ENCODE measurements at places on chromosomes 5 and 9. TPM values are rescaled to one million over a fixed set of nuclear protein-coding genes. Genes with fewer than 3 reads are reported as not detected.

- peak; percentile 74 for DNase-seq
These were observed 9.9 kb downstream of the AK1 start for GRCh38 chr9:127867356-127868277.

DNA sequence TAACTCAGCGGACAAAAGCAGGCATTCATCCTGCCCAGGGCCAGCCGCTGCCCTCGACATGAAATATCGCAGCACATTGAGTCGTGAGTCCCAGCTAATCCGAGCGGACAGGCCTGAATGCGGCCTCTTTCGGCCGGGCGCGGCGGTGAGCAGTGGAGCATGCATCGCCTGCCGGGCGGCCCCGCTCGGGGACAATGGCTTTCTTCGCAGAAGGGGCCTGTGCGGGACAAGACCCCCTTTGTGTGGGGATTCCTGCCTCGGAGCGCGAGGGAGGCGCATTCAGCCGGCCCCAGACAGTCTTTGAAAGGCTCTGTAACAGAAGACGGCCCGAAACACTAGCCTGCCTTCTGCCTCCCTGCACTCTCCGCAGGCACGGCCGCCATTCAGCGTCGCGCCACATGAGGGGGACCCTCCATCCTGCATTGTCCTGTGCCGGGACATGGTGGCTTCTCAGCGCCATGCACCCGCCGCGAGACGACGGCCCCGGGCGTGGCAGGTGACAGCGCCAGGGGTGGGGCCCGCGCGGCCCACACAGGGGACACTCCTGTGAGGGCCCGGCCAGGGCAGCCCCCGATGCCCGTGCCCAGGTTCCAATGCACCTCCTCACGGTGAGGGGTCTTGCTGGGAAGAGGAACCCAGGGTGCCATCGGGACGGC lies 52.0 kb downstream of the EXD3 start:
- no peak for DNase-seq

GRCh38 chr9:88663771-88664419 lies 128.9 kb downstream of the NXNL2 start:
- DNase-seq: no peak

The UNC13B gene
- total RNA-seq: 23.4 TPM

GRCh38 chr5:165328846-165329245 lies 1823.4 kb downstream of the MAT2B start:
- DNase-seq: no peak

DNA sequence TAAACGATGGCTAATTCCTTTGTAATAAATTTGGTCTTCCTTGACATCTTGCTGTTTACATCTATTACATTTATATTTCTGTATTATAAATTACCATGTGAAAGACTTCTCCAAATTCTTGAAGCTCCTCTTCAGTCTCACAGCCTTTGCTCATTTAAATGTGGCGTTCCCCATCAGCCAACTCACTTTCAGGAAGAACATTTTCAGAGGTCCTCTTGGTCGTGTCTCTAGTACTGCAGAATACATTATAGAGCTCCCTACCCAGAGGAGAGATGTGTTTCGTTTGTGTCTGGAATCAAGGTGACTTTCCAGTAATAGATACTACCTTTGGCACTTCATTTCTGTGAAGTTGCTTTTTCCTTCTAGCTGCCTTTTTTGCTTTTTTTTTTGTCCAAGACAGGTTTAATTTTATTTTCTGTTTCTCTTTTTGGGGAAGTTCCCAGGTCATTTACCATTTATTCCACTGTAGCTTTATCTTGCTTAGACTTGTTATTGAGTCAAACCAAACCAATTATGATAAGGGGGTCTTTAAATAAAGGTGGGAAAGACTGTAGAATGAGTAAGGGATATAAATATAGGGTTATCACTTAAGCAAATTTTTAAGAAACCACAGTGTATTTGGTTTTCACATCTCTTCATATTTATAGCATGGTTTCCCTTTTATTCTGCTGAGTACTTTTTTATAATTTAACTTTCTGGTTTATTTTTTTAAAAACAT lies 12.8 kb downstream of the UBE2B start:
- no peak for DNase-seq

The TLX3 gene
- not detected for total RNA-seq

DNA sequence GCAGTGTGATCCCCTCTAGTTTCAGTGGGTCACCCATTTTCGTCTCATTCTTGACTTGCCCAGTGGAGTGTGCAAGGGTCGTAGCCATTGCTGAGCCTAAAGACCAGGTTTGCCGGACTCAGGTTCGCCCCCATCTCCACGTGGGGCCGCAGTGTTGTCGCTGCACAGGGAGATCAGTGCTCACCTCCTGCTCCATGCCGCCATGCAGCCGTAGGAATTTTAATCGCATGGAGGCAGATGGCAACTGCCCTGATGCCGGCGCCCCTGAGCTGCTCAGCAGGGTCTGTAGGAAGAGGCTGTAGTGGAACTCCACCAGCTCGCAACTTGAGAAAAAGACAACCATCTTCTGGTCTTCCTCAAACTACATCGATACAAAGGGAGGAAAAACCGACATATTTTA lies 24.1 kb downstream of the DDX31 start:
- DNase-seq: no peak

The MEIKIN gene
- total RNA-seq: not detected

- DNase-seq: no peak
These were observed 94.1 kb downstream of the DENND1A start for GRCh38 chr9:123835821-123836220.

DNA sequence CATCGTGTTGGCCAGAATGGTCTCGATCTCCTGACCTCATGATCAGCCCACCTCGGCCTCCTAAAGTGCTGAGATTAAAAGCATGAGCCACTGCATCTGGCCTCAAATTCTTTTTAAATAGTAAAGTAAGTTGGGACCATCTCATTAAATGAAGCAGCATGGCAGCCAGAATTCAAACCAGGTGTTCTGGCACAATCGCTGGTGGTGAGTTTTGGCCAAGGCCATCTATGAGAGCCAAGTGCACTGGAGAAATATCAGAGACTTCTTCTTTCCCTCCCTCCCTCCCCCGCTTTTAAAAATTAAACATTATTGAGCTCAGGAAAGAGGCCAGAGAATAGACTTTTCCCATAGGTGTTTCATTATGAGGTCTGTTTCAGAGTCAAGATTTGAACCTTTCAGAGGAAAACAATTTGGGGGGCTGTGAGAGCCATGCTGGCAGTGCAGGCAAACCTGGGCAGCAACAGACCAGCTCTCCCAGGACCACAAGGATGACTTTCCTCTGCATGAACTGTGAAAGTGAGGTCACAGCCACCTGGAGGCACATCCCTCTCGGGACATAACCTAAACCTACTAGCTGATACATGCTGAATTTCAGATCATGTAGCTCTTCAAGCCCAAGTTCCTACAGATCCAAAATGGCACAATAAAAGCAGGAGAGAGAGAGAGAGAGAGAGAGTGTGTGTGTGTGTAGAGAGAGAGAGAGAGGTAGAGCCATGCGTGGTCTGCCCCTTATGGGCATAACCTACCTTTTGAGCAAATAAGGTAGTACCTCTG lies 94.6 kb upstream of the DMRT1 start:
- no peak for DNase-seq

DNA sequence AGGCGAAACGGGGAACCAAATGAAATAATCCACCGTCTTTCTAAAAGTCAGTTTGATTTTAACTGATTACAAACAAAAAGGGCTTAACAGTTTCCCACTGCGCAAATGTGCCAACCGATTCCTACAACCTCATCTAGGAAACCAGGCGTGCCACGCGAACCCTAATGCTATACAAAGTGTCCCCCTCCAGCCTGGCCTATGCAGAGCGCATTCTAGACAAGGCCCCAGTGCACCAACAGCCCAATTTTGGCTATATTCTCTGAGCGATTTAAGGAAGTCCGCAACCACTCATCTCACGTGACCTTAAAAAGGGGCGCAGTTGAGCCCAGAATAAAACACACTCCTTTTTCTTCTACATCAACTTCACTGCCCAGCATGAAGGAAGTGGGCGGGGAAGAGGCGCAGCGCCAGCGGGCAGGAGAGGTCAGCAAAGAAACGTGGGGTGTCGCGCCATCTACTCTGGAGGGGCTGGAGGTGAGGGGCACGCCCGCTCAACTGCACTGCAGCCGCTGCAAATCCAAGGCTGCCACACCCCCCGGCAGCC lies 779 bp downstream of the FAM13B start:
- DNase-seq: peak; percentile 69

All from heart right ventricle (tissue), 16 donors.